Activated naive CD8-positive, alpha-beta T cell treated with anti-CD3 and anti-CD28 coated beads, Interleukin-2, amount 50 U/mL, for 16 hours (primary cell): ENCODE measurements at places on chromosomes 7 and 10.

DNA sequence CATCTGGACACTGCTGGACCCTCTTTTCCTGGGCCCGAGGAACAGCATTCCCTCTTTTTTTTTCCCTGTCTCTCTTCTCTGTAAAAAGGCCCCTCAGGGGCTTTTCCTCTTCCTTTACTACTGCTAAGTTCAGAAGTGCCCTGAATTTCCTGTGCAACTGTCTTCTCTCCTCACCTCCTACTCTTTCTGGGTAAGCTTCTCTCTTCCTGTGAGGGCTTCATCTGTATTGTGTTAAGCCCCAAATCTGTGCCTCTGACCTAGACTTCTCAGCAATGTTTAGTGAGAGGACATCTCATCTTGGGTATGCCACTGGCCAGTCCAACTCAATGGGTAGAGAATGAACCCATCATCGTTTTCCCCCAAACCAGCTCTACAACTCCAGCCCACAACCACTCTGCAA lies 174.2 kb downstream of the PTEN start:
- no peak for DNase-seq

- no peak for DNase-seq
Observed at GRCh38 chr10:87916515-87916914, 53.1 kb downstream of the PTEN start.

DNA sequence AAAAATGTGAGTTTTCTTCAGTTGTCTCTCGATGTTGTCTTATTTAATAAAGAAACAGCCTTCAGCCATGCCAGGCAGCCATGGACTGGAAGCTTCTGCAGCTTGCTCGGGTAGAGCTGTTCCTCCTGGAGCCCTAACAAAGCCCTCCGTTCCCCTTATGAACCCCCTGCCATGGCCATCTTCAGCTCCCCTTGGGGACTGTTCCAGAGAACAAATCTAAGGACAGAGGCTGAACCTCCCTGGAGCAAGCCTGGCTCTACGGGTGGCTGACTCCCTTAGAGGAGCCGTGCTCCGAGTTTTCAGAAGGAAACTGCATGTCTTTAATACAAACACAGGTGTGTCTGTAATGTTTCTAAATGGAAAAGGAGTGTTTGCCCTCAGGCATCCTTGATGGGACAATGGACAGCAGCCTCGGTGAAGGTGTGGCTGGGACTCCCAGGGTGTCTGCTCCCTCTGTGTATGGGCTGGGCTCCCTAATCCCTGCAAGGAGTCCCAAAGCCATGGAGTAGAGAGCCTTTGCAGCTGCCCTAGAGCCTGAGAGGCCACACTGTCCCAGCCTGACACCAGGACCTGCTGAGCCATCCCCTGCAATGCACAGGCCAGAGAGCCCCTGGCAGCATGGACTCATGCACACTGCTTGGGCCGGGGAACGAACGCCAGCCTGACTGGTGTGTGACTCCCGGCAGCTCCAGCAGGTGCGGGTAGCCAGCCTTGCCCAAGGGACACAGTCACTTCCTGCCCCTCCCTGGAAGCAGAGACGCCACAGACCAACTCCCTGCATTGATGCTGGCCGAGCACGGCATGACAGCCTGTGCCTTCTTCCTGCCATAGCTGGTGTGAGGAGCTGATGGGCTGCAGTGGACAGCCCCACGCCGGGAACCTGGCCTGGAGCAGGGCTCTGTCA lies 381.8 kb downstream of the TCERG1L start:
- no peak for DNase-seq

DNA sequence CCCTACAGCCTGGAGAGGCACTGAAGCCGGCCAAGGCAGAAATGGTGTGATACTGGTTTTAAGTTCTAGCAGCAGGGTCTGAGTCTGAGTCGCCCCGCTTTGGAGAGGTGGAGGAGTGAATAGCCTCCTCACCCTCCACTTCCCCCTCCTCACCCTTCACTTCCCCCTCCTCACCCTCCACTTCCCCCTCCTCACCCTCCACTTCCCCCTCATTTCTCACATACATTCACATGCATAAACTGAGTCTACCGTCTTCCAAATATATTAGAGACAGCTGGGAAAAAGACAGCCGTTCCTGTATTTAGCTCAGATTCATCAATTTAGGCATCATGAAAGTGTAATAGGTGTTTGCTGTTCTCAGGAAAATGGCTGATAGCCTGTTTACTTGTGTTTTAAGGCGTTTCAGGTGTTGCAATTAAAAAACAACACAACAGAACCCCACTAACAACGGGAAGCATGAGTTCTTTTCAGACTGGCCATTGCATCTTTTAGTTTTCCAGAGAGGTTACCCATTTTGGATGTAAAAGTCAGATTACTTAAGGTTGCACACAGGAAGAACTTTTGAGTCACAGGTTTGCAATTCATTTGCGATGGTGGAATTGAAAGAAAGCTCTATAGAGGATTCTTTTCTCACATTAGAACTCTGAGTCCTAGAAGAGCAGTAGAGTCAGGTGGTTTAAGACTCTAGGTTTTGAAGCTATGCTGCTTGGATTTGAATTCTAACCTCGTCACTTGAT lies 861 bp downstream of the NRBF2 start:
- no peak for DNase-seq

DNA sequence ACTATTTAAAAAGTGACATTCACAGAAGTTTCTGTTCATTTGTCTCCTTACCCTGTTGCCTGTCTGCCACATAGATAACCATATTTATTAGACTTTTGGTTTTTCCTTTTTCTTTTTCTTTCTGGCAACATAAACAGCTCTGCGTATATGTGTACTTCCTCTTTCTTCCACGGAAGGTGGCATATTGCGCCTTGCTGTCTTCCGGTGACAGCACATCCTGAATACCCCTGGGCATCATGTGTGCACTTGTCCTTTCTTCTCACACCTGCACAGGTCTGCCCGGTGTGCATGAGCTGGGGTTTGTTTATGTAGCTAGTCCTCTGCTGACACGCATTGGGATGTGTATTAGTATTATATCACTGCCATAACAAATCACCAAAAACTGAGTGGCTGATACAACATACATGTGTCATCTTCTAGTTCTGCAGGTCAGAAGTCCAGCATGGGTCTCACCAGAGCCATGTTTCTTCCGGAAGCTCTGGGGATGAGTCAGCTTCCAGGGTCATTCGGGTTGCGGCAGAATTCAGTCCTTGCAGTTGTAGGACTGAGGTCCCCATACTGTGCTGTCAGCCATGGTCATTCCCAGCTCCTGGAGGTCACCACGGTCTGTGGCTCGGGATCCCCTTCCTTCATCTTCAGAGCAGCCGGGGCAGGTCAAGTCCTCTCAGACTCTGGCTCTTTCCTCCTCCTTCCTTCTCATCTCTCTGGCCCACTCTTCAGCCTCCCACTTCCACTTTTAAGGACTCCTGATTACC lies 596.0 kb upstream of the FOXK1 start:
- no peak for DNase-seq

- no peak for DNase-seq
Observed at GRCh38 chr7:99617192-99617781, 541 bp downstream of the ZSCAN25 start.

GRCh38 chr10:28951484-28951883 lies 274.2 kb downstream of the BAMBI start:
- no peak for DNase-seq

DNA sequence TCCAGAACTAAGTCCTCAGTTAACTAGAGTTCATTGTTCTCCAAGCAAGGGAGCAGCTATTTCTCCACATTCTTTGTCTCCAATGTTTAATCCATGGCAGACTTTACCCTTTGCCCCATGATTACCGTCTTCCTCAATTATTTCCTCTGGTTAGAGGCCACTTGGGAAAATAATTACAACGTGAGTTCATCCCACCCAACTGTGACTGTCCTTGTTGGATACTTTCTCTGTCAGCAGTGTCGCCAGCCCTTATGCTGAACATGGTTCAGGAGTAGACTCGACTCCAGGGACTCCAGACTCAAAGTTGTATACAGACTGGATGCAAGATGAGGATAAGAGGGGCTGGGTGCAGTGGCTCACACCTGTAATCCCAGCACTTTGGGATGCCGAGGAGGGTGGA lies 17.1 kb upstream of the SEPHS1 start:
- no peak for DNase-seq
